ENCODE measurements at places on chromosomes 5 and 9.
A peak's percentile ranks its signal among the peaks of the same experiment; 100 is the strongest.

- peak; percentile 58 for DNase-seq
Observed at GRCh38 chr9:125631391-125632085, 75.5 kb downstream of the MAPKAP1 start.

DNA sequence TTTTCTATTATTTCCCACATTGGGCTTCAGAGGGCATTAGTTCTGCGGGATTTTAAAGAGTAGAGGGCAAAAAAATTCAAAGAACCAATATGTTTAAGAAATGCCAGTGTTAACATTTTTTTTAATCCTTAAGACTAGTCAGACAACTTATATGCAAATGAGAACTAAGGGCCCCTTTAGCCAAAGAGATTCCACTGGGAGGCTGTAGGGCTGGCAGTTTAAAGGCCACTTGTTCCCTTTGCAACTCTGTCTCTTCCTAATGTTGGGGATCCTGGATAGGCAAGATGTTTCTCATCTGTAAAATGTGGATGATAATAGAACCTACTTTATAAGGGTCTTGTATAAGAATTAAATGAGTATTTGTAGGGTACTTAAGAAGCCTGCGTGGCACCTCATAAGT is 1395.9 kb downstream of the PTPRD start:
- DNase-seq: no peak

- DNase-seq: no peak
Observed at GRCh38 chr9:133563291-133563796, 28.8 kb downstream of the ADAMTSL2 start.

GRCh38 chr5:17436761-17437221 is 61.2 kb upstream of the TAF11L2 start:
- peak; percentile 51 for DNase-seq

- no peak for DNase-seq
Observed at GRCh38 chr9:124929464-124929863, 11.4 kb downstream of the GOLGA1 start.

GRCh38 chr9:116566677-116567488 is 120.2 kb upstream of the TRIM32 start:
- no peak for DNase-seq

- peak; percentile 68 for DNase-seq
Observed at GRCh38 chr9:37005517-37006140, 28.4 kb downstream of the PAX5 start.

GRCh38 chr5:92633176-92633575 is 947.8 kb downstream of the NR2F1-AS1 start:
- DNase-seq: no peak

- DNase-seq: no peak
Observed at GRCh38 chr5:119878712-119879111, 249.4 kb downstream of the FAM170A start.

GRCh38 chr5:142754031-142754430 is 16.1 kb upstream of the ARHGAP26 start:
- DNase-seq: no peak

DNA sequence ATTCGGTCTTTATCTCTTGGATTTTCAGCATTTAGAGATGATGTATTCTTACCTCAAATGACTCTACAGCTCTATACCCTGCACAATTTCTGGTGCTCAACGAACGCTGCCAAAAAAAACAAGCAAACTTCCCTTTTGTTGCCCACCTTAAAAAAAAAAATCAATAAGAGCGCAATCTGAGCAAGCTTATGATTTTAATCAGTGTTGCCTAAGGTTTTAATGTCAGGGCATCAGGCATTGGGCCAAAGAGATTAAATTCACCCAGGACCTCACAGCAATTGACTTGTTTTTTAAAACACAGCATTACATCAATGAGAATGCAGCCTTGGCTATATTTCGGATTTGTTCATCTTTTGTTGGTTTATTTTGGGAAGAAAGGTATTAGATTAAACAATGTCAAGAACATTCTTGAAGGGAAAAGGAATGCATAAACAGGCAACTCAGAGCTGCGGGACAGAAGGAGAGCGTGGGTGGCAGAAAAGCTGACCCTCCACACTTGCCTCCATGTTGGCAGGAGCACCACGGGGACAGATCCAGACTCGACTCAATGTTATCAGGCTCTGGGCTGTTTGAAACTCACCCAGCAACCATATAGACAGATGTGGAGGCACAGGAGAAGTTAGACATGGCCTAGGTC is 127.5 kb upstream of the DAPK1 start:
- no peak for DNase-seq

DNA sequence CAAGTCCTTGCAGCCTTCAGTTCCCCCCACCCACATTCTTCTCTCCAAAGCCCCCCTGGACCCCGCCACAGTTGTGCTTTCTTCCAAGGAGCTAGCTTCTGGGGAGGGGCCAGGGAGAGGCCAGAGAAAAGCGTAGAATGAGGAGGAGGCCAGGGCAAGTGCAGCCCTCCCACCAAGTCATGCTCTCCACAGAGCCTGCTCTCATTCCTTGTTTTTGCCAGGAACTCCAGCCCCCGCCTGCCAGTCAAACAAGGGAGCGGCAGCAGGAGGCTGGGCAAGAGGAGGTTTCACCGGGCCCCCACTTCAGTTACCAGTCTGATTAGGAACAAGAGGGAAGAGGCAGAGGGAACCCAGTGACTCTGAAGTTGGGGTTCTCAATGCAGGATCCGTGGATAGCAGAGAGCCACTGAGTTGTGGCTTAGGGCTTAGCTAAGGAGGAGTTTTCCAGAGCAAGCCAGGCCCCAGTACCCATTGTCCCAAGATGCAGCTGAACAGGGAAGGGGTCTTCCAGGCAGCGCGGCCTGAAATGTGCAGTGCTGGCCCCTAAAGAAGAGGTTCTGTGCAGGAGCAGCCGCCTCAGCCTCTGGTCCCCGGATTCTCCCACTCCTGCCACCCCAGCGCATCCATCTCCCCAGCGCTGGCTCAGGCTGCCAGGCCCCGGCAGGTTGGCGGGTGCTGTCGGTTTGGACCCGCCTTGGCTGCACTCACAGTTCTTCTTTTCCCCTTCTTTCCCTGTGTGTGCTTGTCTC is 120.6 kb downstream of the DAB2IP start:
- no peak for DNase-seq

DNA sequence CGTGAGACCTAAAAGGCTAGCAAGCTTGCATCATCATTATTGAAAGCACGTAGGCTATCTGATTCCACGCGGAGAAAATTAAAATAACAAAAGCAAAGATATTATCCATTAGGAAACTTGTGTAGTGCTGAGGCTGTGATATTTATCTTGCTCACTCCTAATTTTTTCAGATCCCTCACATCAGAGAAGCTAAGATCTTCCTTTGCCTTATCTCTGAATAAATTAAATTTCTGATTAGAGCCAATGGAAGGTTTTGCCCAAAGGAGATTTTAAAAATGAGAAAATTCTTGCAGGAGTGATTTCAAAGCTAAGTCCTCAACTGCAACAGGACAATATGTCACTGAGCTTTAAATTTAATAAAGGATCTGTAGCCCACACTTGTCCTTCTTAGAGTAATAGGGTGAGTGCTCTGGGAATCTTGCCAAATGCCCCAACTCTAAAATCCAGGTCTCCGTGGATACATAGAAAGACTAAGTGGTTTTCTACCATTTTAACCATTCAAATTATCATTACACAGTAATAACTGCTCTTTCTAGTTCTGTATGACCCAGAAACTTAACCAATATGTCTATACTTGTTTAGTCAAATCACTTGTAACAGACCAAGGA is 295.0 kb downstream of the CAAP1 start:
- no peak for DNase-seq

DNA sequence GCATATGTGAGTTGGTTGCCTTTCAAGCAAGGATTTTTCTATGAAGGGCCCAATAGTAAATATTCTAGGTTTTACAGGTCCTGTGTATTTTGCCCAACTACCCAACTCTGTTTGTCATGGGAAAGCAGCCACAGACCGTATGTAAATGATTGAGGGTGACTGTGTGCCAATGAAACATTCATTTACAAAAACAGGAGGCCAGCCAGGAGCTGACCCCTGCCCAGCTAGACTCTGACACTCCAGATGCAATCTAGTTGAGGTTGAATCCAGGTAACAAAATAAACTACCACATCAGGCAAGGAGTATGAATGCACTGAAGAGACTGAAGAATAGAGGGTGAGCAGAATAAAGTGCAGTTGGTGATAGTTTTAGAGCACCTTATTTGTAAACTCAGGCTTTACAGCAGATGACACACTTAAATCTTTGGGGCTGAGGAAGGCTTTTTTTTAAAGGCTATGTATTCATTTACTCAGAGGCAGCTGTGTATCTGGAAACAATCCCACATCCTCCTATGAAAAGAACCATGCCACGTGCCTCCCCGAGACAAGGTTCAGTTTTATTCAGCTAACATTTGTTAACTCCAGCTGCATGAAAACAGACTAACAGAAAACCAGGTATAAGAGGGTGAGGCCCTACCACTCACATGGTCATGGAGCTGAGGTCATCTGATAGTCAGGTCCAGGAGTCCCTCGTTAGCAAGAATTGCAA is 60.7 kb downstream of the SLC1A1 start:
- DNase-seq: no peak

DNA sequence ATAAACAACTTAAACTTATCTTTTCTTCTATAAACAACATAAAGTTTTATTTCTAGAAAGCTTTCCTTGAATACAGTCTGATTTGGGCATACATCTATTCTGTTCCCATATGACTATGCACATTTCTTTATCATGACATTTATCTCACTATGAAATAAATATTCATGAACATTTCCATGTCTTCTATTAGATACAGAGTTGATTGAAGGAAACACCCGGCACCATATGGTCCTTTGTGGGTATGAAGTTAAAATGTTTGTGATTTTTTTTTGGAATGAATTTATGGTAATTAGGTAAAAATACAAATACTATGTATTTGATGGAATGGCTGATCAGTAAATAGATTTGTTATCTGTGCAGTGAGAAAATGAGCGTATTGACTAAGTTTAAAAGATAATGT is 1209.8 kb upstream of the ACO1 start:
- DNase-seq: no peak

DNA sequence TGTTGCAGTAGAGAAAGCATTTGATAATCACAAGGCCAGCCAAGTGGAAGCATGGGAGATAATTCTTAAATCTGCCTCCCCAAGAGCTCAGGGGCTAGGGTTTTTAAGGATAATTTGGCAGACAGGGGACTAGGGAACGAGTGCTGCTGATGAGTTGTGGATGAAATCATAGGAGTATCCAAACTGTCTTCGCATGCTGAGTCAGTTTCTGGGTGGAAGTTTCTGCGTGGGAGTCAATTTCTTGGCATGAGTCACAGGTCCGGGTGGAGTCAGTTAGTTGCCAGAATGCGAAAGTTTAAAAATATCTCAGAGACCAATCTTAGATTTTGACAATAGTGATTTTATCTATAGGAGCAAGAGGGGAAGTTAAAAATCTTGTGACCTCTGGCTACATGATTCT is 112.6 kb downstream of the TMC1 start:
- no peak for DNase-seq

- no peak for DNase-seq
Observed at GRCh38 chr5:146797658-146798057, 80.9 kb downstream of the PPP2R2B start.

DNA sequence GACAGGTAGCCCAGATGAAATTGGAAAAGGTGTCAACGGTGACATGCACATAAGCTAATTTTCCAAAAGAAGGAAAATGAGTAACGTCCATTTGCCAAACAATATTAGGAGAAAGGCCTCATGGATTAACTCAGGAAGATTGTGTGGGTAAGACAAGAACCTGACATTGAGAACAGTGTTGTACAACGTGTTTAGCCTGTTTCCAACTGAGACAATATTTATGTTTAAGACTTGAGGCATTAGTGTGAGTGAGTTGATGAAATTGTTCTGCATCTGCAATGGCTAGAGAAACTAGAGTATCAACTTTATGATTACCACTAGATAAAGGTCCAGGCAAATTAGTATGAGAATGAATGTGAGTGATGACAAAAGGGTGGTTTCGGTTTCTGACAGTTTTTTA is 191.3 kb upstream of the RAI14 start:
- DNase-seq: no peak

DNA sequence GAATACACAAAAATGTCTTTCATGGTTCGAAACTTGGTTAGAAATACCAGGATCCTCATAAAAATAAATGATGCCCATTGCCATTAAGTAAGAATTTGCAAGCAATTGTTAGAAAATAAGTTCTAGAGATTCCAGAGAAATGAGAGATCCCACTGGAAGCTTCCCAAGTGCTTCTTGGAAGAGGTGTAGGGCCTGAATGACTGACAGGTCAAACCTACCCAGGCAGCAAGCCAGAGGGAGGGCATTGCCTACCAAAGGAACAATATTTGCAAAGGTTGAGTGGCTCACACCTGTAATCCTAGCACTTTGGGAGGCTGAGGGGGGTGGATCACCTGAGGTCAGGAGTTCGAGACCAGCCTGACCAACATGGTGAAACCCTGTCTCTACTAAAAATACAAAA is 777.0 kb upstream of the WWC1 start:
- no peak for DNase-seq

- no peak for DNase-seq
Observed at GRCh38 chr9:129183495-129184218, 5.6 kb upstream of the IER5L start.

DNA sequence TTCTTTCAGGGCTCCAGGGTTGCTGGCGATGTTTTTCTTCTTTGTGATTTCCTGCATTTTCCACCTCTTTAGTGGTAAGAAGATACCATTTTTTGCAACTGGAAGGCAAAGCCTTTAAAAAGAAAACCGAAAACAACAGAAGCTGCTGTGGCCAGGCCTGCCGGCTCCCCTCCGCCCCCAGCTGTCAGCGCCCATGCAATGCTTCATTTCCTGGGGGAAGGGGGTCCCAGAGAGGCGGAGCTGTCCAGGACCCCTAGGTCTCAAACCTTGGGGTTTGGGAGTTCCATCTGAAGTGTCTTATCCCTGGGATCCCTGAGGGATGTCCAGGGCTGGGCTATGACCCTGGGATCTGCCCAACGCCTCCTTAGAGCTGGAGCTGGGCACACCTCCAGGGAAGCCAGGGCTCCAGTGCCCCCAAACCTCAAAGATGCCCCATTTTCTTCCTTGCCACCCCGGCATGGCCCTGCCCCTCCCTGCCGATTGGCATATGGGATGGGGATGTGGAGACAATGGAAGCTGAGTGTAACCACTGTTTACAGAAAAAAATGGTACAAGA is 257.2 kb upstream of the MVB12B start:
- DNase-seq: no peak

- no peak for DNase-seq
Observed at GRCh38 chr9:119094086-119094485, 275.1 kb downstream of the BRINP1 start.

GRCh38 chr9:4301296-4301695 is 1.4 kb upstream of the GLIS3 start:
- no peak for DNase-seq

- no peak for DNase-seq
Observed at GRCh38 chr5:83285661-83286398, 185.7 kb upstream of the VCAN start.

GRCh38 chr9:87734106-87734505 is 8.2 kb downstream of the CTSL start:
- no peak for DNase-seq

- DNase-seq: no peak
Observed at GRCh38 chr5:56938858-56939257, 13.1 kb downstream of the MIER3 start.

GRCh38 chr5:104347119-104347708 is 784.6 kb upstream of the NUDT12 start:
- DNase-seq: no peak

GRCh38 chr5:172707285-172708182 is 63.5 kb downstream of the DUSP1 start:
- DNase-seq: peak; percentile 31

- no peak for DNase-seq
Observed at GRCh38 chr5:58774937-58775336, 192.1 kb downstream of the RAB3C start.

- DNase-seq: no peak
Observed at GRCh38 chr5:34639852-34640626, 16.1 kb upstream of the RAI14 start.

- DNase-seq: no peak
Observed at GRCh38 chr9:118449554-118449953, 745.4 kb downstream of the TLR4 start.

Data from B cell (primary cell).